Midbrain (tissue), 1 donor: ENCODE measurements at places on chromosomes 4 and X.

GRCh38 chrX:24150898-24151297 lies 1.4 kb downstream of the ZFX start:
- DNase-seq, result no peak

DNA sequence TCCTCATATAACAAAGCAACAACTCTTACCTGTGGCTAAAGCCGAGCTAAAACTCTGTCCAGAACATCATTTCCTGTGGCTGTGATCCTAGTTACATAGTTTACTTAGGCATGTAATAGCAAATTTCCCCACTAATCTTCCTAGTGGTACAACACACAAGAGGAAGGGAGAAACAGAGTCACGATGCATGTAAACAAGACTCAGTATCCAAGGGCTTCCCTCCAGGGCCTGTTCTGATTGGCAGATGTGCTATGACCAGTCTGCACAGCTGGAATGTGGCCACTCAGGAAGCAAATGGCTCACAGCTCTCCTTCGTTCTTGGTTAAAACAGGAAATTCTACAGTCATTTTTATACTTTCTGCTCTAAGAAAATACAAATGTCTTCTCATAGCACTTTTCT lies 49.2 kb upstream of the PRSS48 start:
- peak; percentile 69 for DNase-seq

GRCh38 chr4:26048950-26049349 lies 134.9 kb downstream of the SMIM20 start:
- no peak for DNase-seq

DNA sequence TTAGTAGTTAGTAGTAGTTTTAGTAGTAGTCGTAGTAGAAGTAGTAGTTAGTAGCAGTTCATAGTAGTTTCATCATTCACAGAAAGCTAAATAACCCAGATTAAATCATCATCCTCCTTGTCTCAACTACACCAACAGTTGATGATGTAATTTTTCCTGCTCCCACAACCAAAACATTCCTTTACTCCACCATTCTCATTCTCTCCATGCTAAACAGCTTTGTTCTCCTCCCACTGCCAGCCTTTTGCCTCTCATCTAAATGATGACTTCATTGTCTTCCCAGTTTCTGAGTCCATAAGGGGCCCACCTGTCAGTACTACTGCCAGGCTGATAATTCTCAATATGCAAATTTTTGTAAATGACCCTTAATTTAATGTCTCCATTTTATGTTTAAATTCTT lies 68.9 kb downstream of the ARHGAP24 start:
- no peak for DNase-seq

DNA sequence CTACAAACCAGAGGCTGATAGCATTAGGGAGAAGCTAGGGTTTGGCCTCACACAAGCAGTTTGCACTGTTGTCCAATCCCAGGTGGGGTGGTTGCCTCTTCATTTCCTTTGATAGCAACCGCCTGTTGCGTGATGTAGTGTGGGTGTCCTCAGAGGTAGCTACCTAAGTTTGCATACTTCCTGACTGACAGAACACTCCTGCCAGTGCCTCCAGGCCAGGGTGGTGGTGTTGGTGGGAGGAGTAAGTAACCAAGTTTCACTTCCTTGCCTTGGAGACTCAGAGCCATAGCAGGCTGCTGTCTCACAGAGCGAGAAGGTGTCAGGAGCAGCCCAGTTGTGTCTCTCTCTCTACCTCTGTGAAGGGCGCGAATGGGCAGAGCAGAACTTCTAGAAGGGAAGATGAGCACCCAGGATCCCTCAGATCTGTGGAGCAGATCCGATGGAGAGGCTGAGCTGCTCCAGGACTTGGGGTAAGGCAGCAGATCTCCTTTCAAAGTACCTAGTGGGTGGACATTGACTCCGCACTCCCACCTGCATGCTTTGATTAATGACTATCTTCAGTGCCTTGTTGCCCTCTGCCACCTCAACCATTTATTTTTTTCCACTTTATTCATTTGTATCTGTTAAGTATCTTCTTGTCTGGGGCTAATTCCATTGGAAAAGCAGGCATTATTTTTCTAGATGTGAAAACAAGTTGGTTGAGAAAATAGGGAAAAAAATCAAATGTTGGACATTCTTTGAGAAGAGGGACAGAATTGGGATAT lies at the start of gene DAPP1:
Gene DAPP1, plus strand, starts transcription at position 283 of the 764 bp plus-strand sequence. Its CDS starts 87 bp downstream, at position 370.
- no peak for DNase-seq

DNA sequence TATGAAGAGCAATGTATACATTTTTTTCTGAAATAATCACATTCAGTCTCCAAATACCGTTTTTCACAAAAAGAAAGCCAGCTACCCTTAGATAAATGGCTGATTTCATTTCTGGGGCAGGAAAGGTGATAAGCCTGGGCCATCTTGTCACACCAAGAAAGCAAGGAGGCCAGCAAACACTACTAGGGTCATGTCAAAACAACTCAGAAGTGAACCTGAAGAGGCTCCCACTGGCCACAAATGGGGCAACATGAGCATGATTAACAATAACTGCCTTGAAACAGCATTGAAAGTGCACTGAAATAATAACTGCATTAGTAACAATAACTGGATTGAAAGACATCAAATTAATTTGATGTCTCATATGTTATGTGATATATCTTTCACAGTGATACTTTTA lies 39.3 kb downstream of the SH3KBP1 start:
- no peak for DNase-seq

DNA sequence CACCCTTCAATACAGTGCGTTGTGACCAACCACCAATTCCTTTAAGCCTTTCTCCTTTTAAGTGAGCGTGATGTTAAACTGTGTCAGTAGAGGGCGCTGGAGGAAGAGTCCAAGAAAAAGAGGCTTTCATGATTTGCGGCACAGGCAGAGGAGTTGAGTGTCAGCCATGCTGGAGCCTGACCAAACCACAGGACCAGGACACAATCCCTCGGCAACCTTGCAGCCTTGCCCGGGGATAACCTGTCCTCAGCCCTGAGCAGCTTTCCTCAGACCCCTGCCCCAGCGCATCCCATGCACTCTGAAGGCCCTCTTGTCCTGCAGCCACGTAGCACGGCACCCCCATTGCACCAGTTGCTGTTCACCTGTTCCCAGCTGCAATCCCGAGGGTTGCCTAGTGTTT lies 53.5 kb upstream of the SMIM31 start:
- peak; percentile 56 for DNase-seq

DNA sequence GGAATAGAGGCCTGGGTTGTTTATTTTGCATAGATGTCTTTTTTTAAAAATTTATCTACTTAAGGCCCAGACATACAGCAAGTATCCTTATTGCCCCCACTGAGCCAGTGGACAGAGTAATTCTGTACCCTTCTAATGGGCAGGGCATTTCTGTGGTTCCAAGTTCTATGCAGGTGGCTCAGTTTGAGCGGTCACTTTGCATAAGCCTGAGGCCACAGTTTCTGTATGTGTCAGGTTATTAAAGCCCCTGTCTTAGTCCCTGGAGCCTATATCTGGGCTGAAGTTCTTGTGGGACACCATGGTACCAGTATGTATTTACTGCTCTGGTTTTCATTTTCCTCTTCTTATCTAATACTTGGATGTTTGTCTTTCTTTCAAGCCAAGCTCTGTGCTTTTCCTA lies 168.8 kb downstream of the MID1IP1 start:
- no peak for DNase-seq

DNA sequence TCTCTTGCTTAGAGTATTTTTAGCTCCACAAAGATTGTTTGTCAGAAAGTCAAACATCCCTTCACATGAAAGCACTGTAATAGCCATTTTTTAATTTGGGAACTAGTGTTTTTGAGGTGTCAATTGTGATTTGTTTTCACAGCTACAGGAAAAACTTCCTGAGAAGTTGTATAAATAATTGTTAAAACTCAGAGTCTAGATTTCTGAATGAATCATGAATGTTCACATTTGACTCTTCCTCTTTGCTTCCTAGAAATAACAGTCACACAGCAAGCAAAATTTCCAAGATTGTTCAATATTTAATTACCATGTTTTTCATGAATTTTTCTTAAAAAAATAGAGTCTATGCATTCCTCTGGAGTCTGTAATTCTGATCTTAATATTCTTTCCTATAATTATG lies 156.9 kb upstream of the SLC7A11 start:
- DNase-seq, result no peak
